ENCODE measurements at places on chromosomes 4 and X. TPM values are rescaled to one million over a fixed set of nuclear protein-coding genes. Genes with fewer than 3 reads are reported as not detected.
A peak's percentile ranks its signal among the peaks of the same experiment; 100 is the strongest.

GRCh38 chr4:8353912-8354453, 84.4 kb downstream of the HTRA3 start:
- DNase-seq = no peak

GRCh38 chr4:140595065-140595464, 26.3 kb upstream of the UCP1 start:
- DNase-seq = no peak

Gene BTC
- total RNA-seq = 0.34 TPM

GRCh38 chr4:82798168-82799005, at the start of gene SCD5:
Gene SCD5 (minus strand): TSS chr4:82798796. CDS start chr4:82798537, 259 bp downstream.
- DNase-seq = peak; percentile 75

DNA sequence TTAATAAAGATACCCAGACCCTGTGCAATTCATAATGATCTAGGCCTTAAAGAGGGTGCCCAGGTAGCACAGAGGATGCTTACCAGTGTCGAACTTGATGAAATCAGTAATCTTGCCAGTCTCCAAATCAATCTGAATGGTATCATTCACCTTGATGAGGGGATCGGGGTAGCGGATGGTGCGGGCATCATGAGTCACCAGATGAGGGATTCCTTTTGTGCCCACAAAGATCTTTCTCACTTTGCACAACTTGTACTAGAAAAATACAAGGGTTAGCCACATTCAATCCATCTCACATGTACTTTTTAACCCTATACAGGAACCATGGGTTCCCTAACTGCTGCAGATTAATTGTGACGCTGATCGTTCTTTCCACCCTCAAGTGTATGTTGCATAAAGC, 3.3 kb downstream of the RPS4X start:
- DNase-seq = no peak

DNA sequence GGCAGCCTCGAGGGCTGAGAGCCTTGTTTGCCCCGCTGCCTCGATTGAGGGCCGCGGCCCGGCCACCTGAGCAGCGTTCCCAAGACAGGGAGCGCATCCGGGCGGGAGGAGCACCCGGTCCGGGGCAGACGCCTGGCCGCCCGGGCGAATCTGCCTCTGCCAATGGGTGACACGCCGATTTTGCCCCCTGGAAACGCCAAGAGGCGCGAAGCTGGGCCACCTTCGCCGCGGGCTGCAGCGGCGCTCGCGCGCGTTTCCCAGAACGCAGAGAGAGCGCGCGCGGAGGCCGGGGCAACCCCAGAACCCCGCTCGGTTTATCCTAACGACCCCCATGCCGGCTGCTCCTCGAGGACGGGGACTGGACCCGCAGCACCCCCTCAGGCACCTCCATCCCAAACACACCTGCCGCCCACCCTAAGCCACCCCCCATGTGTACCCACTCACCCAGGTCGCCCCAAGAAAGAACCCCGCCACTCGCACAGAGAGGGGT, 575 bp downstream of the MAP7D2 start:
- no peak for DNase-seq

DNA sequence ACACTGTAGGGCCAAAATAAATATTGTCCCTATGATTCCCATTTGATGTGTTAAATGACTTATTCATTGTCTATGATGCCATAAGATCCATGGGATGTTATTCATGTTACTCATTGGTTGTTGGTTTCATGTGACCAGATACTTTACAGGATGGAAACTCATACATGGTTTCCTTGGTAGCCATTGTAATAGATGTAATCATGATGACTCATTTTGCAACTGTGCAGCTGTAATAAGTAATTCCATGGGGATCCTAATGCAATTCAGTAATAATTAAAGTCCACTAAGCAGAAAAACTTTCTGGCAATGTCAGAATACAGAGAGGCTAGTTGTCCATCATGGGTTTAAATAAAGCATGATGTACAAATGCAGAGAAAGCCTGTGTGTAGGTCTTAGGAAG, 389.7 kb upstream of the NR3C2 start:
- DNase-seq = no peak

- DNase-seq = no peak
These were observed 101.2 kb downstream of the TRAPPC11 start for GRCh38 chr4:183760326-183760725.

Gene CLIC2
- 10.9 TPM for total RNA-seq

Gene GLOD5
- total RNA-seq = not detected

Gene PRIMPOL
- 7.2 TPM for total RNA-seq

Gene PDCL2
- total RNA-seq = not detected

DNA sequence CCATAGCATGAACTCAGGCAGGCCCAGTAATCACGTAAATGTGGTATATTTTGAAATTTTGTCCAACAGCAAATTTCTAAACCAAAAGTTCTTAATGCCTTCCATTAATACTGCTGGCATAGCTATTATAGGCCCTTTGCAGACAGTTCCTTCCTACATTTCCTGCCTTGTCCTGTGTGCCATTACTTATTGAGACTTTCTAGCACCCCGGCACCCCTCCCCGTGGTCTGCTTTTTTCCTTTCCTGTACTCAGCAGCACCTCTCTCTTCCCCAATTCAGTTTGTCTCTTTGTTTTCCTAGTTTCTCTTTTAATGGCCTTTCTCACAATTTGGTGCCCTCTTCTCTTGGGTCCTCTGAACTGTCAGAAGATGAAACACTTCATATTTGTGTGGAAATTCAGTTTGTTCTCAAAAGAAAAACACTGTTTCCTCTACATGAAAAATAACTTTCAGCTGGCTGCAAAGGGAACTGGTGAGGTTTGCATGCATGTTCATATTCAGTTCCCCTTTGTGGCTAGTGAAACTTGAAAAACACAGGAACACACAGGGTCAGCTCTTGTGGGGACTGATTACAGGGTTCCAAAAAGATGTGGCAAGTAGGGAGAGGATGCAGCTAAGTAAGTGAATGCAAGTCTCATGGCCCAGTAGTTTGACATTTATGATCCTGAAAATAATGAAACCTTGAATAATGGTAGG, 17.1 kb downstream of the GPR34 start:
- no peak for DNase-seq

GRCh38 chr4:23779839-23780238, 110.0 kb downstream of the PPARGC1A start:
- DNase-seq = no peak

- no peak for DNase-seq
These were observed 28.5 kb upstream of the ANK2 start for GRCh38 chr4:113020966-113021365.

GRCh38 chr4:106334741-106335470, 18.6 kb downstream of the AIMP1 start:
- DNase-seq = no peak

DNA sequence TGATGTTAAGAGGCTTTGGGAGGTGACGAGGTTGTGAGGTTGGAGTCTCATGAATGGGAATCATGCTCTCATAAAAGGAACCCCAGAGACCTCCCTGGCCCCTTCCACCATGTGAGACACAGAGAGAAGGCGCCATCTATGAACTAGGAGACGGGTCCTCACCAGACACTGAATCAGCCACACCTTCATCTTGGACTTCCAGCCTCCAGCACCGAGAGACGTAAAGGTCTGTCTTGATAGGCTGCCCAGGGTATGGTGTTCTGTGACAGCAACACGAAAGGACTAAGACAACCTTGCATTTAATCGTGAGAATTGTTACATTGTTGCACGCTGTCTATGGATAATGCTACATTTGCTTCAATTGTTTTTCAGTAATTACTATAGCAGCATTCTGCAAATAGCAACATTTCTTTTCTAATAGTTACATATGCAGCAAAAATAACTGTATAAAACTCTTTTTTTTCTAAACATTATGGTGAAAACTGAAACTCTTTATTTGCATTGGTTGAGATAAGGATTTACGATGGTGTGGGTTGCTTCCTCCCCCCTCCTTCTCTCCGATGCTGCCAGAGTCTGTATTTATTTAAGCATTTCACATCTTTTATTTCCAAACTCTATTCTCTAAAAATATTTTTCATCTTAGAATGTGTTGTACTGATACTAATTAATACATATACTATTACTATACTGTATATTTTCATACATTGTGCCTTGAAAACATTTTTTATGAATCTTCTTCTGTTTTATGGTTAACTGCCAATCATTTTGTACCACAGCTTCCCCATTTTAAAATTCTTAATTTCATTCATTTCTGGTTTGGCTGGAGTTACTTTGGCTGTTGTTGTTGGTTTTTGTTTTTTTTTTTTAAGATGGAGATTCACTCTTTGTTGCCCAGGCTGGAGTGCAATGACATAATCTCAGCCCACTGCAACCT, 26.4 kb upstream of the AKAP17A start:
- no peak for DNase-seq

GRCh38 chr4:73193659-73194058, 64.9 kb downstream of the ANKRD17 start:
- no peak for DNase-seq

DNA sequence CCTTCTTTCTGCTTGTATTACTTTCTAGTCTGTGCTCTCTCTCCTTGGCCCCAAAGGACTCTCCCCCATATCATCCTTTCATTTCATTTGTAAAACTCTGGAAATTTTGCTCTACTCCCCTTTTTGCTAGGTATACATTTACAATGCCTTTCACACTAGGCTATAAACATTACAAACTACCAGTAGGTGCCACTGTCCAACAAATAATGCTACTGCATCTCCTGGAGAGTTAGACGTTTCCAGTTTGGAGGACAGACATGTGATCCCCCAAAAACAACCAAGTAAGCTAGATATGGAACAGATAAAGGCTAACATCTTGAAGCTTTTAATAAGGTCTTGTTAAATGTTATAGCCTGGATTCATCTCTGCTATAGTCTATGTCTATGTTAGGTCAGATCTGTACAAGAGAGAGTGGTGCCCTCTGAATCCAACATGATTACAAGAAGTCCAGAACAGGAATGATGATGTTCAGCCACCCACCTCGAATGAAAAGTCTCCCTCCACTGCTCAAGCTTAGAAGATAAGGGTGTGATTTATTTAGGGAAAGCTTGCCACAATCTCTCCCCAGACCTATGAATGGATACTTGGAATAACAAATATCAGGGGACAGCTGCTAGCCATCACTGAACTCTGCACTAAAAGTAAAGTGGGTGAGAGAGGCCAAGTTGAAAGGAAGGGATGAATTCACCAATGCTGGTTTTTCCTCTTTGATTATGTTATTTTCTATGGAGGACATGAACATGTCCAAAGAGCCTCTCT, 14.3 kb downstream of the CBR4 start:
- DNase-seq = no peak

- DNase-seq = no peak
These were observed 432.1 kb upstream of the NR3C2 start for GRCh38 chr4:148874331-148874730.

DNA sequence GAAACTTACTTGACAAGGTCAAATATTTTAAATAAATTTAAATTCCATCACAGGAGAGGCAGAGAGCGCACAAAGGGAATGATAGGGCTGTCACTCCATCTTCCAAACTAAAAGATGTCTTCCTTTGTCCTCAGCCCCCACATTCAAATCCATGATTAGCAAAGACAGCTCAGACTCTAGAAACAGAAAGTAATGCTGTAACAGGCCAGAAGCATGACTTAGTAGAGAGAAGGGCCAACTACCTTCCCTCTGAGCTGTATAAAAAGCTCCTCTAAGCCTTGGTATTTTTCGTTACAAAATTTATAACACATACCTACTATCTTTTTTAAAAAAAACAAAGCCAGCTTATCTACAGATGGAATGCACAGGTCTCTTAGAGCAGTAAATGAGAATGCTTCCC, 207.4 kb downstream of the MAPK10 start:
- DNase-seq = no peak

Measured in heart right ventricle (tissue), 16 donors.